Chondrocyte (in vitro differentiated cells): ENCODE measurements at places on chromosomes 6 and 20.
A peak's percentile ranks its signal among the peaks of the same experiment; 100 is the strongest.

DNA sequence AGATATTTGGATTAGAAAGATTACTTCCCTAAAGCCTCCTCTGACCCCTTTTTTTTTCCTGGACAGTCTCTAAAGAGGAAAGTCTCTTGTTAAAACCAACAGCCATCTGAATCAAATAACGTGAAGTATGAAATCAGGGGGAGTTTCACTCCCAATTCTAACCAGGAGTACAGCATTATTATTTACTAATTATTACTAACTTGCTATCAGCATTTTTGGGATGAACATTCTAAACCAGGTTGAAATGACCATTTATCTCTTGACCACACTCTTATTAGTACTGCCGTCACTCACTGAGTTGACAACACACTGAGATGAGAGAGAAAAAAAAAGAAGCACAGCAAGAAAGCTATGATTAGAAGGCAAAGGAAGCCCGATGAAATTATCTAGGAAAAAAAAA, 114.4 kb upstream of the BCLAF1 start:
- DNase-seq, result no peak

- no peak for DNase-seq
These were observed 160.8 kb downstream of the GMPR start for GRCh38 chr6:16399158-16399557.

DNA sequence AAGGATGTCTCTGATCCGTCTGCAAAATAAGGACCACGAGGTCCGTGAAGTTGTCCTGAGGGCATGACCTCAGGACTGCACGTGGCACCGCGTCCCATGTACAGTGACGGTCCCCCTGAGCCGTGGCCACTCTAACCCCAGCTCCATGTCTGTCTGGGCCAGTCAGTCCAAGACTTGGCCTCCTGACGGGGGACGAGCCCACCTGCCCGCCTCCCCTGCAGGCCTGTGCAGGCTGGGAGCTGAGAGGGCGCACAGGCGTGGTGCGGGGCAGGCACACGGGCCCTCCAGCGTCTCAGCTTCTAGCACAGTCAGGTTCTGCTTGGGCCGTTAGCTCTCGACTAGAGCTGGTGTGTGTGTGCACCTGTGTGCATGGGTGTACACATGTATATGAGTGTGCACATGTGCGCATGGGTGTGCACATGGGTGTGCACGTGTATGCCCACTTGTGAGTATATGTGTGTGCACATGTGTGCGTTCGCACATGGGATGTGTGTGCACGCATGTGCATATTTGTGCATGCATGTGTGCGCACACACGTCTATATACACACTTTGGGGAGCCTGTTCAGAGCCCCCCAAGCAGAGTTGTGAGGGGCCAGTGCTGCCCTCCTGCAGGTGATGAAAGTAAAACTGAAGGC, 307.0 kb downstream of the TAF4 start:
- peak; percentile 89 for DNase-seq

DNA sequence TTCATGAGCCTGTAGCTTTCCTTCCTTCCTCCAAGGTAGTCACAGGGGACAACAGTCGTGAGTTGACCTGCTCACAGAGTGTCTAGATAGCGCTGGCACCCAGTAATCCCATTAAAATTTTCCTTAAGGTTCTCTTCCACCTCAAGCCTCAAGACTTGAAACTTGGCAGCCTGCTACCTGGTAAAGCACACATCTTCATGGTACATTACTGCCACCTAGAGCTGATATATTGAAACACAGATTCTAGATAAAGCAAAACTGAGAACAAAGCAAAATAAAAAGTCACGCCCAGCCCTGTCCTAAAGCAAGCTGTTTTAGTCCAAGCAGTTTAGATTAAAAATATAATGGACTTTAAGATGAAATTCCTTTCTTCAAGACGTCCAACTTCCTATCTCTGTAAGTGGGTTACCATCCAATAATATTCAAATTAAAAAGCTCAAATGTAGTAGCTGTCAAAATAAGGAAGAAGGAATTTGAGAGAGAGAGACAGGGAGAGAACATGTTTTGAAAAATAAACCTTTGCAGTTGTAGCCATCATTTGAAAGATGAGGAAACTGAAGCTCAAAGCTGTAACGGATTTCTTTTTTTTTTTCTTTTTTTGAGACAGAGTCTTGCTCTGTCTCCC, 50.7 kb upstream of the CD83 start:
- no peak for DNase-seq

DNA sequence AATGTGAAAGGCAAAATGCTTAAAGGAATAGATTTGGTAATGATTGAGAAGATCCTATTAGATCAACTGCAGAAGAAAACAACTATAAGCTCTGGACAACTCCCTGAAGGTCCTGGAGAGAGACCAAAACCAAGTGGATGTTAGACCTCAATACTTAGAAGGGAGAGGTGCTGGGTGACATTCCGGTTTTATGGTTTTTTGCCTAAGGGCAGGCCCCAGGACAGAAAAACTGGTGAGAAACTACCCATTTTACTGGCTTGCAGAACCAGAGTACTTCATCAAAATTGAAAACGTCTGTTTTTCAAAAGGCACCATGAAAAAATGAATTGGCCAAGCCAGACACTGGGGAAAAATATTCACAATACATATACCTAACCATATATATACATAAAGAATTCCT, 26.3 kb downstream of the SAMHD1 start:
- no peak for DNase-seq

GRCh38 chr6:102026649-102027048, 633.1 kb downstream of the GRIK2 start:
- no peak for DNase-seq

- DNase-seq, result no peak
These were observed 6.5 kb downstream of the C20orf202 start for GRCh38 chr20:1209447-1210387.

DNA sequence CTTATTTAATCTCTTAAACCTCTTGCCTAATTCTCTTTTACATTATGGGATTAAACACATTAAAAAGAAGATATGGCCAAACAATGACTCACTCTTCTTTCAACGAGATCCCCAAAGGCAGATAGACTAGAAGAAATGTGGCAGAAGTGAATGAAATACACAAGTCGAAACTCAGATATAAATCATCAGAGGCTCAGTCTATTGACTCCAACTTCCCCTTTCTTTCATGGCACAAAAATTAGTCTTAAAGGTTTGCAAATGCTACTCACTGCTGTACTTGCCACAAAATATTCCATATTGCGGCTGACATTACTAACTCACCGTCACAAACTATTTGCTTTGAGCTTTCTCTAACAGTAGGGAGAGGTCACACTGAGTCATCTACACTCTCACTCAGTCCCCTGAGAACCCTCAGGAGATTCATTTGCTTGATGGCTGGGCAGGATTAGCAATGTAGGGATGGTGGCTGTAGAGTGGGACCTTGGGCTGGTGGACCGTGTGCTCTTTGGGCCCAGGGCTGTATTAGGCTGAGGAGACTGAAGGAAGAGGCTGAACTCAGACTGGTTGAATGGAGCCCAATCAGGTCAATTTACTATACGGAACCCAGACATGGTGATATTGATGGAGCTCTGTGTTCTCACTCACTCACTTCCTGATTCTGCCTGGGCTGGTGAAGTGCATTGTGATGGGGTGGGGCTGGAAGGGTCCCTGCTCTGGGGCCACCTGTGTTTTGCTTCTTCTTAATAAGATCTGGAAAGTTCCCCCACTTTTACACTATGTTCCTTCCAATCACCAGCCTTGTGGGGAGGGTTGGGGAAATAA, 42.8 kb upstream of the UBR2 start:
- no peak for DNase-seq

DNA sequence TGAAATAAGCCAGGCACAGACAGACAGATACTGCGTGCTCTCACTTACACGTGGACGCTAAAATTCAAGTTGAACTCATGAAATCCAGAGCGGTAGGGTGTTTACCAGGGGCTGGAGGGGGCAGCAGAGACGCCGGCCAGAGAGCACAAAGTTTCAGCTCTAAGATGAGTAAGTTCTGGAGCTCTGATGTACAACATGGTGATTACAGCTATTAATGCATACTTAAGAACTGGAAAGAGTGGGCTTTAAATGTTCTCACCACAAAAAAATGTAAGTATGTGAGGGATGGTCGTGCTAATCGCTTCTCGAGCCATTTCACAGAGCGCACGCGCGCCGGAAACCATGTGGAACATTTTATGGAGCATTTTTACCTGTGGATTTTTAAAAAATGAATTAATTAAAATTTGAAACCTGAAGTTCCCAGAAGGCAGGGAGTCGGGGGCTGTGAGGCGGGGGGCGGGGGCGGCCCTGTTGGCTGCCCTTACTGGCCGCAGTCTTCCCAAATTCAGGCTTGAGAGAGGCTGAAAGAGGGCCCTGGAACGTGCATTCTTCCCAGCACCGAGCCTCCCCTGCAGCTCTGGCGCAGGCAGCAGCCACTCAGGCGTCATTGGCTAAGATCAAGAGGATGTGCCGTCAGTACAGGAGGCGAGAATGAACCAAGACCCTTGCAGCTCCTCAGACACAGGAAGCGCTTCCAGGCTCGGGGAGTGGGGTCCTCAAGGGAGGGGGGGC, 8.5 kb upstream of the SLCO4A1 start:
- DNase-seq, result no peak

- DNase-seq, result peak; percentile 50
These were observed 8.2 kb downstream of the ATP9A start for GRCh38 chr20:51759769-51760510.

GRCh38 chr20:61099806-61100205, 152.3 kb upstream of the CDH4 start:
- no peak for DNase-seq

- no peak for DNase-seq
These were observed 408.4 kb downstream of the PLCB1 start for GRCh38 chr20:8540466-8540865.

DNA sequence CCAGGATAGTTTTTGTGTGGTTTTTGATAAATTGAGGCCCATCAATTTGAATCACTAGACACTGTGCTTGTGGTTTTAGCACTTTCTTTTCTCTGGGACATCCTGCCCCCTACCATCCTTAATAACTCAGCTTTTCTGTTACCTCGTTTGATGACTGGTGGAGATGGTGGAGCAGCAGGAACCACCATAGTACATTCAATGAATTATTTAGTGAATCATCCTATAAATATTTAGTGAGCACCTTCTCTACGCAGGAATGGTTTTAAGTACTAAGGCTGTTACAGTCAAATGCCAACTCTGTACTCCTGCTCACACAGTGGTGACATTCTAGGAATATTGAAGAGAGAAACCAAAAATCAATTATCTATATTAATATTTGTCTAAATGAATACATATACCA, 585.2 kb downstream of the HAO1 start:
- no peak for DNase-seq

- DNase-seq, result no peak
These were observed 21.2 kb upstream of the NFATC2 start for GRCh38 chr20:51563486-51564332.

DNA sequence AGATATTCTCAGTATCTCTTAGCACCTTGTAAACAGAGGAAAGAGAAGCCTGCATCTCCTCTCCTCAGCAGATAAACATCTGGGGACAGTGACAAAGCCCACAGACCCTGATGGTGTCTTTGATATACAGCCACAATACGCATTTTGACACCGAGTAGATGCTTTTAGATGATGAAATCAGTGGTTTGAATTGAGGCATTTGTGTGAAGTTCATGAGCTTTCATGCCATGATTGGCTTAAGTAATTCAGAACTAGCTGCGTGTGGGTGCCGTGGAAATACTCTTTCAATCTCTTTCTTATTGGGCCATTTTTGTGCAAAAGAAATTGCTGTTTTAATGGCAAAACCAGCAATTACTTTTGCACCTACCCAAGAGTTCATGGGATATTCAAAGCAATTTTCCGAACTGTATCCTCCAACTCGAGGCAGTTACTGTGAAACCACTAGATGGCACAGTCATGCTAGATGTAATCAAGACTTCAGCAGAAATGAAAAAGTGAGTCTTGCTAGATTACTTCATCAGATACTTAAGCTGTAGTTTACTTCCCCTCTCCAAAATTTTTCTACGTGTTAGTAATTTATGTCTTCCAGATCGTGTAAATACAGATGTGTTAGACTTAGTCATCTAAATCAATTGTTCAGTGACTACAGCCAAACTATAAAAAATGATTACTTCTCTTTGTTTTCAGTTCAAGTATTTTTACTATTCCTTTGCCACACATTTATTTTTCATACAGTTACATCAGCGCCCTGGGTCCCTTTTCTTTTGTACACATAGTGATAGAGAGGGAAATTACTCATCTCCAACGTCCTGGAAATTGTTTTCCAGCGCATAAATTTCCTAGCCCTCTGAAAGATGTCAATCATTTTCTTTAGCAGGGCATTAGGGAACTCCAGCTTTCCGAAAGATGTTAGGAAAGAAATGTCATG, 49.4 kb downstream of the IYD start:
- DNase-seq, result no peak

DNA sequence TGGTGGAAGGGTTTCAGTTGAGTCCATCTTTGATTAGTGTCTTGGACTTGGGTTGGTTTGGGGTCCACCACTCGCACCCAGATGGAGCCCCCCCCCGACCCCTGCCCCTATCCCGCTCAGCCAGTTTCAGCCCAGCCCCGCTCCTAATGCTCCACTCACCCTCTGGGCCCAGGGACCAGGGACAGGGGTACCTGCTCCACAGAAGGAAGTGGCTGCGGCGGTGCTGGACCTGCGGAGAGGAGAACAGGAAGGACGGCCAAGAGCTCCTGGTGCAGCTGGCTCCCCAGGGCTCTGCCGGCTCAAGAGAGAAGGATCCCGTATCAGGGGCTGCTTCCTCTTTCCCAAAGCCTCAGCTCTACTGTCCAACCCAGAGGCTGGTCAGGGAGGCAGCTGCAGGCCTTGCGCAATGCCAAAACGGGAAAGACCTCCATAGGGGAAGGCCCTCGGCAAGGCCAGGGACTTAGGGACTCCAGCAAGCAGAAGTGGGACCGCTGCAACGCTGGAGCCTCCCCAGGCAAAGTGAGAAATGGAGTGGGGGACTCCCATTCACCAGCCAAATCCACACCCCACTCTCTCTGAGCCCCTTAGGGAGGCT, at the start of gene SIGLEC1:
Gene SIGLEC1, minus strand, starts transcription at position 322 of the 595 bp plus-strand sequence. CDS start 5,472 bp downstream, outside the sequence.
- DNase-seq, result no peak

DNA sequence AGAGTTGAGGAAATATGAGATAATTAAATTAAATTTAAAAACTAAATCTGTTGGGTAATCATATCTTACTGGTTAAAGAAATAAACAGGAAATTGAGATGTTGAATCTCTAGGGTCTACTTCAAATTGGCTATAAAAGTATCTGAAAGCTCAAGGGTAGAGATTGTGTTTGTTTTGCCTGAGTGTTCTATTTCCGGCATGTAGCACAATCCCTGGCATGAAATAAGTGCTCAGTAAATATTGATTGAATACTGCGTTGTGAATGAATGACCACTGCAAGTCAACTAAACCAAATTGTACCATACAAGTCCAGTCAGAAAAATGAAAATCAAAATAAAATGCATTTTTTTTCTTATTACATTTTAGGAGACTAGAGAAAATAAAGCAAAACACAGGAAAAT, 709.8 kb downstream of the EPM2A start:
- DNase-seq, result no peak

GRCh38 chr6:109925075-109925474, 53.0 kb upstream of the GPR6 start:
- no peak for DNase-seq
